ENCODE measurements at places on chromosomes 7 and 10. TPM values are rescaled to one million over a fixed set of nuclear protein-coding genes. Genes with fewer than 3 reads are reported as not detected.
A peak's percentile ranks its signal among the peaks of the same experiment; 100 is the strongest.

DNA sequence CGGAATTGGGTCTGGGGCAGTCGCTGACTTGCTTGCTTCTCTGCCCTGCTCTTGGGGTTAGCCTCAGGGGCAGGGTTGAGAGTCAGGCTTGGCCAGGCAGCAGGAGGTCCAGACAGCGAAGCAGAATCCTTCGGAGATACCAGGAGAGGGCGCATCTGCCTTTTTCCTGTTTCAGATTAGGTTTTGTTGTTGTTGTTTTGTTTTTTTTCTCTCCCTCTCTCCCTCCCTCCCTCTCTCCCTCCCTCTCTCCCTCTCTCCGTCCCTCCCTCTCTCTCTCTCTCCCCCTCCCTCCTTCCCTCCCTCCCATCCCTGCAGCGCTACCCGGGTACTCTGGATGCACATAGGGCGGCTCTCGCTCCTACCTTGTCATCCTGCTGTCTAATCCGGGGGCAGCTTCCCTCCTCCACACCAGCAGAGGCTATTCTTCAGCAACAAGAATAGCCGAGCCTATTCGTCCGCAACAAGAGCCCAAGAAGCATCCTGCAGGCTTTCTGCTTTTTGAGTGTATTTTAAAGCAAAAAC lies 758 bp upstream of the OPTN start:
- DNase-seq: peak; percentile 42

GRCh38 chr7:25951414-25952260 lies 200.4 kb upstream of the NFE2L3 start:
- no peak for DNase-seq

GRCh38 chr10:42618424-42618823 lies 19.9 kb downstream of the ZNF33B start:
- no peak for DNase-seq

DNA sequence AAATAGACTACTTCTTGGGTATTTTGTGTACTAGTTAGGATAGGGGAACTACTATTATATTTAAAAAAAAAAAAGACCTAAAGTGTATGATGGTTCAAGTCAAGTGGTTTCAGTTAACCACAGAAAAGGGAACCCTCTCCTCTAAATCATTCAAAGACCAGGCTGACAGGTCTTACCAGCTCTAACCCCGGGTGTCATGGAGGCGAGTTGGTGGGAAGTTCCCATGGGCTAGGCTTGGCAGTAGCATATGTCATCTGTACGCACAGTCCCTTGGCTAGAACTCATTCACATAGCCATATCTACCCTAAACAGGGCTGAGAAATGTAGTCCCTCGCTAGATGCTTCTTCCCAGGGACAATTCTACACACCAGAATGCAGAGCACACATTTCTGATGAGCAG lies 37.7 kb upstream of the KCNMA1 start:
- DNase-seq: no peak

GRCh38 chr10:34198953-34199352 lies 616.1 kb downstream of the PARD3 start:
- DNase-seq: no peak

GRCh38 chr7:12013983-12014382 lies 182.0 kb upstream of the THSD7A start:
- no peak for DNase-seq

Gene FAM25G
- total RNA-seq: not detected

Gene CFAP70
- 2.0 TPM for total RNA-seq

Gene SYNPO2L
- total RNA-seq: 387 TPM

Gene VWDE
- total RNA-seq: 0.58 TPM

Gene SPDYE5
- not detected for total RNA-seq

Gene WEE2
- not detected for total RNA-seq

Gene UCN3
- not detected for total RNA-seq

Measured in heart left ventricle (tissue), 16 donors.